ENCODE measurements at places on chromosomes 4 and X.
A peak's percentile ranks its signal among the peaks of the same experiment; 100 is the strongest.

- no peak for DNase-seq
Observed at GRCh38 chrX:130523460-130524394, 121.9 kb downstream of the RBMX2 start.

DNA sequence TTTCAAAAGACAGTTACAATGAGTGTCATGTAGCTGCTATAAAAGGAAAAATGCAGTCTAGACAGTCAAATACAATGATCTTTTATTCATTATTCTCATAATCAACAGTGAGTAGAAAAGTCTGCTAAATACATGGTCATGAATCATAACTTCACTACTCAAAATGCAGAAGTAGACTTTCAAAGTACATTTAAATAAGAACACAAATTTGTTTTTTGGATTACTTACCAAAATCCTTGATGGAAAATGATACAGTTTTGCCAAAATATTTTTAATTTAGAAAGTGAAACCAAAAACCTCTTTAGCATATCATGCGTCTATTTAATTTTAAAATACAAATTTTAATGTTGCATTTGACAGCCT lies 4.9 kb downstream of the ACSL4 start:
- no peak for DNase-seq

DNA sequence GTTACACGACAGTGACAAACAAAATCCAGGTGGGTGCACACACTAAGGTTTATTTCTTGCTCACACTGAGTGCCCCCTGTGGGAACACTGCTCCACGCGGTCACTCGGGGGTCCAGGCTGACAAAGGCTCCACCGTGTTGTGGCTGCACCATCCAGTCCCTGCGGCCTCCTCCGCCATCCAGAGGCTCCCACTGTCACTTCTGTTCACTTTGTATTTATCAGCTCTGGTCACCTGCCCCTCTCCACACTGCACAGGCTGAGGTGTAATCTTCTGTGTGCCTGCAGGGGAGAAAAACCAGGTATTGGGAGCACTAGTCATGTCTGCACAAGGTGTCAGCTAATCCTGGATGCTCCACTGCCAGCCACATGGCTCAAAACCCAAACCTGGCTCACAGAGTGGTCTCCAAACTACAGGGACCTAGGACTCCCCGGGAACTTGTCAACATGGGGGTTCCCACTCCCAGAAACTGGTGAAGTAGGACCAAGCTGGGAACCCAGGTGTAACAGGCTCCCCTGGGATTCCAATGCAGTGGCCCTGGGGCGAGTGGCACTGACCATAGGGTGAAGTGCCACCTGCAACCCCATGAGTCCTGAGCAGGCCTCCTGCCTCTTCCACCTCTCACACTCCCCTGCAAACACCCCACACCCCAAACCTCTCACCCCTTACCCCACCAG lies 25.5 kb downstream of the HMX1 start:
- DNase-seq, result no peak

- no peak for DNase-seq
Observed at GRCh38 chrX:94830717-94831116, 1156.7 kb downstream of the FAM133A start.

- DNase-seq, result no peak
Observed at GRCh38 chr4:10118048-10119004, 1.7 kb upstream of the WDR1 start.

- no peak for DNase-seq
Observed at GRCh38 chr4:165124488-165124887, 11.8 kb upstream of the TMEM192 start.

DNA sequence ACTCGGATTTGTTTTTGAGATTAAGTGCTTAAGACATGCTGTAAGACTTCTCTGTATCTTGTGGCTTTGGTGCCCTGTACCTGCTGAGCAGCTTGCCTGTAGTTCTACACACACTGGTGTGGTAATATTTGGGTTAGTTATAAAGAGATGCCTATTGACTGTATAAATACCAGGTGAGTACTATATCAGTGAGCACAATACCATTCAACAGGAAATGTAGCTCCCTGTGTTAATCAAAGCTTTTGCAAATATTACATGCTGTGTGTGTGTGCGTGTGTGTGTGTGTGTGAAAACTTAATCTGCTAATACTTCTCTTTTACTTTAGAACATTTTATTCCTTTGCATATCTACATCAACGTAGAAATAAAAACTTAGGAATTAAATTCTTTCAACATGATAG lies 30.1 kb downstream of the MYOZ2 start:
- DNase-seq, result no peak

- no peak for DNase-seq
Observed at GRCh38 chrX:135454816-135455215, 33.1 kb downstream of the SMIM10L2A start.

- no peak for DNase-seq
Observed at GRCh38 chr4:2249526-2250356, 7.8 kb upstream of the HAUS3 start.

DNA sequence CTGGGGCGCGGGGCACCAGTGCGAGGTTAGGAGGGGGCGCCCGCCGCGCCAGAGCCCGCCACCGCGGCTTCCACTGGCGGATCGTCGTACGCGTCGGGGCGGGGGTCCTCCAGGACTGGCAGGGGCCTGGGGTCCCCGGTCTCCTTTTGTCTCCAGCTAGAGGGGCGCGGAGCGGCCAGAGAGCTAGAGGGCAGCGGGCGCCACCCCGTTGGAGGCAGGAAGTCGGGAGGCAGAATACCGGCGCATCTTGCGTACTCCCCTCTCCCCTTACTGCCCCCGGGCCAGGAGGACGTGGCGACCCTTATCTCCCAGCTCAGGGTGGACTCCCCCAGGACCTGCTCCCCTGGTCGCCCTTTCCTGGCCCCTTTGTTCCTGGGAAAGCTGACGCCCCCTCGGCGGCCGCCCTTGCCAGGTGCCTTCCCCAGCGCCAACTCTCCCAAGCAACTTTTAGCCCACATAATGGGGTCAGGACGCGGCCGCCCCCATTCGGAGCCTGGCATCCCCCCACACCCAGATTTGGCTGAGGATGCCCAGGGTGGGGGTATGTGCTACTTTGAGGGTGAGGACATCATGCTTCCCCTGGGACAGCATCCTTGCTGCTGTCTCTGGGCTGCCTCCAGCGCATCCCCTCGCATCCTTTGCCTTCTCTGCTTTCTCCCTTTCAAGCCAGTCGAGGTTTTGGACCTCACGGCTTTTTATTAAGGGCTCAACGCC lies 933 bp downstream of the CNKSR2 start:
- DNase-seq, result no peak

GRCh38 chr4:71841336-71841735 lies 57.5 kb upstream of the GC start:
- DNase-seq, result no peak

DNA sequence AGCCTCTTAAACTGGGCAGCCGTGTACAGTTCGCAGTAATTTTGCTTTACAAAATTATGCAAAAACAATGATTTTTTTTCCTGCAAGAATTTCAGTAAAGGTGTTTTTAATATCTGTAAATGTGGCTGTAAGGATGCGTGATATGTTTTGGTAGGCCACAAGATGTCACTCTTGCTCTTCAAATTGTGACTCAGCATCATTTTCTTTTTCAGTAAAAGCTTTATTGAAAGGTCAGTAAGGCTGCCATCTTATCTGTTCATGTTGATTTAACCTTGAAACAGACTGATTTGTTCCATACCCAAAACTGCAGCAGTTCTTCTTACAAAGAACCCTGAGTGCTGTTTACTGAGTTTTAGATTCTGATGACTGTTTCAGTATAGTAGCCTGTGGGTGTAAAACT lies 39.9 kb downstream of the TXLNG start:
- DNase-seq, result no peak

DNA sequence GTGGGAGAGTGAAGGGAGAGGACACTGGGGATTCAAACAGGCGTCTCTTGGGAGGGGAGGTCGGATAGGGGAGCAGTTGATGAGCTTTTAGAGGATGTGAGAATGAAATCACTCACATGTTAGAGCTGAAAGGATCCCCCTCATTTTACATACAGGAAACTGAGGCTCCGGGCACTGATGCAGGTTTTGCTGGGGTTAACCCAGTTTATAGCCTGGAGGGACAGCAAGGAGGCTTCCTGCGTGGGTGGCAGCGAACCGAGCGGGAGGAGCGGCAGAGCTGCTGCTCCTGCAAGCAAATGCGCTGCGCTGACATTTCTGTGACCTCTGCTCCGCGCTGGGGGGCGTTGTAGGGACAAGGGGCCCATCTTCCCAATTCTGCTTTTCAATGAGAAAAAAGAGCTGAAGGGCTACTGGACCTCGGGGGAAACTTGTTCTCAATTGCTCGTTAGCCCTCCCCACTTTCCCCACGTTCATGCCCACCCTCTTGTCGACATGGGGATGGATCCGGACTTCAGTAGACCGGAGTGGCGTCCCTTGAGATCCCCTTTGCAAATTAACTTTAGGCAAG lies 1.2 kb upstream of the NEUROG2 start:
- DNase-seq, result no peak

DNA sequence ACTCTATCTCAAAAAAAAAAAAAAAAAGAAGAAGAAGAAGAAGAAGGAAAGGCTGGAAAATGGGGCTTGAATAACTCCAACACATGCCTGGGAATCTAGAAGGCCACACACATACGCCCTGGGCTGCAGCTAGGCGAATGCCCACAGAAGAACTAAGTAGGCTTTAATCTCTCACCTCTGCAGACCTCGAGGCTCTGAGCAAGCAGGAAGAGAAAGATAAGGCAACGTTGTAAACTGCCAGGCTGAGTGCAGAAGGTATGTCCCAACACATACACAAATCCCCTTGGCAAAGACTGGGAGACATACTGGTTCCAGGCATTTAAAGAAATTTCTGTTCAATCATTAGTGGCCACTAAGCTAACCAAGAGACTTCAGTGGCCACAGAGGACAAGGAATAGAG lies 18.4 kb downstream of the SLC38A5 start:
- no peak for DNase-seq

DNA sequence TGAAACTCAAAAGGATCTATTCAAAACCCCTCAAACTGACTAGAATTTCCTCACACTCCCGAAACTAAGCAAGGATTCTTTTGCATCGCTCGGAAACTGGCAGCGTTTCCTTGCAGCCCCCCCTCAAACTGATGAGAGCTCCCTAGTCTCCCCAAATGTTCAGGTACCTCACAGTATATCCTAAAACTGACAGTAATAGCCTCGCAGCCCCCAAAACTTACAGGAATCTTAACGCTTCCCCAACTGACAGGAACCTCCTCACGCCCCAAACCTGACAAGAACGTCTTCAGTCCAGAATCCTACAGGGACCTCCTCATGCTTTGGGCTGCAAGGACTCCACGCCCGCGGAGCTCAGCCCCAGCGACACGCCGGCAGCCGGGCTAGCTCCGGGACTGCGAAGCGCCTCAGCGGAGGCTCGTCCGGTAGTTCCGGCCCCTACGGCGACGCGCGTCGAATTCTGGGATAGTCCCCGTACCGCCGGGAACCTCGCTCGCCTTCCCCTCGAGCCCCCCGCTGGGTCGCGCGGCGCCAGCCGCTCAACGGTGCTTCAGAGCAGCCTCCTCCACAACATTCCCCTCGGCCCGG lies 640 bp downstream of the PHF8 start:
- DNase-seq, result no peak

DNA sequence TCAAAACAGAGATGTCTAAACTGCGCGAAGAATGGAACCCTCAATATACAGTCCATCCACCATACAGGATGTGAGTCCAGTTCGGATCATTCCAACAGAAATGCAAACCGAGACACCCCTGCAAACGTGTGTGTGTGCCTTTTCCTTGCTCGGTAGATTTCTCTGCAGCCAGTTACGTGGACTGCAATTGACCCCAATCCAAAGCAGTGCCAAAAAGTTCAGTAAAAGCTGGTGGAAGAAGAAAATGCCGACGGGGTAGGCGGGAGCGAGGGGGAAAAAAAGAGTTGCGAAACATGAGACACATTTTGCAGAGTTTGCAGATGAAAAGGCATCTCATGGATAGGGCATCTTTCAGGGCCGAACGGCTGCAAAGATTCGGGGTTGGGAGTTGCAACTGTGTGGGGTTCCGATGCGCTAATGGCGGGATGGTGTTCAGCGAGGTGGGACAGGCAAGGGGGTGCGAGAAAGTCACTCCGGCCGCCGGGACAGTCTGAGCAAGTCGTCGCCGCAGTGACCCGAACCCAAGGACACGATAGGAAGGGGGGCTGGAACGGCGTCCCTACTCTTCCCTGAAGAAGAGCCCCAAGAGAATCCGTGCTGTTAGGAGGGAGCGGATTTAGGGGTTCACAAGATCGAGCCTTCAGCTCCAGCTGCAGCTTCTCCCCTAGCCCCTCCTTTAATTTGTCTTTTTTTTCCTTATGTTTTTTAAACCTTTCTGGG lies 3.8 kb downstream of the PHOX2B start:
- no peak for DNase-seq

GRCh38 chr4:40736910-40737309 lies 12.8 kb upstream of the NSUN7 start:
- DNase-seq, result peak; percentile 2

- no peak for DNase-seq
Observed at GRCh38 chr4:2246384-2247127, 4.6 kb upstream of the HAUS3 start.

DNA sequence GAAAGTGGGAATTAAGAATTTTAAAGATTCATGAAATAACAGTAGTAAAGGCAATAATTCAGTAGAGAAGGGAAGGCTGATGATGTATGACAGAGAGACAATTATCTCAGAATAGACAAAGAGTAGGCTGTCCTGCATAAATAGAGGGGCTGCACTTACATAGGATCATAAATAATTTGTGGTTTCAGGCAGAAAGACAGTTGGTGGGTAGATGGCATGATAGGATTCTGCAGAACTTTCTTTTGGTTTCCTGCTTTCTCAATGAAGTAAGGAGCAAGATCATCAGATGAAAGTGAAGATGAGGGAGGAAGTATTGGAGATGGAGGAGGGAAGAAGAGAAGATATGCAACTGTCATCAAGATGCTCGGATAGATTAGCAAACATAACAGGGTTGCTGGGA lies 604.9 kb upstream of the ZFP42 start:
- DNase-seq, result no peak

GRCh38 chrX:153527208-153527607 lies 9.8 kb downstream of the ATP2B3 start:
- no peak for DNase-seq

DNA sequence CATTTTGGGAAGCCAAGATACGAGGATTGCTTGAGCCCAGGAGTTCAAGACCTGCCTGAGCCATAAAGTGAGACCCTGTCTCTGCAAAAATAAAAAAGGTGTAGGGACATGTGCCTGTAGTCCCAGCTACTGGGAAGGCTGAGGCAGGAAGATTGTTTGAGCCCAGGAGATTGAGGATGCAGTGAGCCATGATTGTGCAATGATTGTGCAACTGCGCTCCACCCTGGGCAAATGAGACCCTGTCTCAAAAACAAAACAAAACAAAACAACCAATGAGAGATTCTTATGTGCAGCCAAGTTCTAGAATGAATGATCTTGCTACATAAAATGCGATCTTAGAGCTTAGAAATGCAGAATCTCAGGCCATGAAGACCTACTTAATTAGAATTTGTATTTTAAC lies 22.5 kb downstream of the SLC9B2 start:
- DNase-seq, result no peak

DNA sequence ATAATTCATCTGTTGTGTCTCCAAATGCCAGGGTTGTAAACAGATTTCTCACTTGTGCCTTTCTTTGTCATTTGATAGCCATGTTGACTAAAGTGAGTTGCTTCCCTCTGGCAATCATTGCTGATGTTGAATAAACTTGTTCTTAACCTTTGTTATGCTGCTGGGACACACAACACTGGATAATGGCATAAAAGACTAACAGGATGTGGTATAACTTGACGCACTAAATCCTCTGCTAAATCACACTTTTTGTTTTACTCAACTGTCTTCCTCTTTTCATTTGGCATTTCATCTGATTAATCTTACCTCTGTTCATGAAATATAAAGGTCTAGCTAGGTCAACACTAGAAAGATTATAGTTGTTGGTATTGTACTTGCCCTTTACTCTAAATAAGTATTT lies 17.6 kb upstream of the CXCL5 start:
- no peak for DNase-seq

All from HS-27A (cell line).